Esophagus squamous epithelium (tissue), 5 donors: ENCODE measurements at places on chromosomes 11 and 22.

DNA sequence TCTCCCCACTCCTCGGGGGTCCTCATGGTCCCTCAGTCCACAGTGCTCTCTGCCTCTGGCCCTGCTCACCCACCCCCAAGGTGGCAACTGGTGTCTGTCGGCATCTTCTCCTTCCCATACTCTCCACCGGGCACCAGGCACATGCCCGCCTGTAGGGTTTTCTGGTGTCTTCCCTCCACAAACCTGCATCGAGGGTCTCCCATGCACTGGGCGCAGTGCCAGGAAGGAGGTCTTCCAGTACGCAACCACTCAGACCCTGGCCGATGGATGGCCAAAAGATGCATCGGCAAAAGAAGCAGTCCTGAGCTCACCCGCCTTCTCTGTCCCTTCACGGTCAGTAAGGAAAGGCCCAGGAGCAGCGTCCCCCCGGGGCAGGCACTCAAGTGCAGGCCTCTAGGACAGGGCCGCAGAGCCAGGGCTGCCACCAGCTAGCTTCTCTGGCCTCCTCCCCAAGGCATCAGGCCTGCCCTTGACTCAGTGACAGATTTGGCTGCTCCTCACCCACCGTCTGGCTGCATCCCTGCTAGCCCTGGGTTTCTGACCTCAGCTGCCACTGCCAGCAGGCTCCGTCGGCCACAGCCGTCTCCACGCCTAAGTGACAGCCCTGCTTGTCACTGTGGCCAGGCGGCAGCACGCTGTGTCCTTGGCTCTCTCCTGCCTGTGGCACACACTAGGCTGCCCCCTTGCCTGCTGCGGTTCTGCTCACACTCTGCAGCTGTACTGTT, 32.1 kb upstream of the IGSF9B start:
- DNase-seq: no peak

DNA sequence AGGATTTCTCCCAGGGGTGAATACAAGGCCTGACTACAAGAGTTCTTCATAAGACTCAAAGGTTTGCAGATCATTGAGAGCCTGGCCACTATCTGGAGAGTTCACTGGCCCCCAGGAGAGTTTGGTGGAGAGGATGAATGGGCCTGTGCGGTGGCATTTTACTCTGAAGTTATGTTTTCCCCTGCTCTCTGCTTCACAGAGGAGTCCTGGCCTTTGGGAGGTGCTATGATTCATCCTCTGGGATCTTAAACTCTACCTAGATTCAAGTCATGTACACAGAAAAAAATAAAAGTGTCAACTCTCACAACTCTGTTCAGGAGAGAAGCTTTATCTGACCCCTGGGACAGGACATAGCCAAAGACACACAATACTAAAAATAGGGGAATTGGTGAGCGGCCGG, 159.1 kb upstream of the CARD18 start:
- no peak for DNase-seq

- no peak for DNase-seq
Observed at GRCh38 chr22:46803031-46803880, 40.8 kb downstream of the TBC1D22A start.

GRCh38 chr22:26565181-26565580, 24.8 kb downstream of the TPST2 start:
- DNase-seq: no peak

DNA sequence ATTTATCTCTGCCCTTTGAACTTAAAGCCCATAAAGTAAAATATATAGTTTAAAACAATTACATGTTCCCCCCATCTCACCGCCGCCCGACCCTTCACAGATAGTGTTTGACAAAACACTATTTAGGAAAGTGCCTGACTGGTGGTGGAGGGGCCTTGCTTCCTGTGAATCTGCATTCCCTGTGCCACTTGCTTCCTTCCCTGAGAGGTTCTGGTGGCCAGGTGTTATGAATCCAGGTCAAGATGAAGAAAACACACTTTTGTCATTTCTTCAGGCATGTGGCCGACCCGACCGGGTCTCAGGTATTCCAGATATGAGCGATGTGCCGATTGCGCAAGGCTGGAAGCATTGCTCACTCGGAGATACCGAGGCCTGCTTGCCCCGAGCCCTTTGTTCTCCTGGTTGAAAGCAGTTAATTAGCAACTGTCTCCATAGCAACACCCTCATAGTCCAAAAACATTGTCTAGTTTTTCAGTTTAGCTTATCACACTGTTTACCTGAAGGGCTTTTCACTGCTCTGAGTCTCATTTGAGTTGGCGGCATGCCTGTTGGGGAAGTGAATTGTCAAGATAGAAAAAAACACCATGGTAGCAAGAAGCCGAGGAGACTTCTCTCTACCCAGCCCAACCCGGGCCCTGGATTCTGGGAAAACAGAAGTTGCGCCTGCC, 128.3 kb downstream of the TEAD1 start:
- DNase-seq: no peak

DNA sequence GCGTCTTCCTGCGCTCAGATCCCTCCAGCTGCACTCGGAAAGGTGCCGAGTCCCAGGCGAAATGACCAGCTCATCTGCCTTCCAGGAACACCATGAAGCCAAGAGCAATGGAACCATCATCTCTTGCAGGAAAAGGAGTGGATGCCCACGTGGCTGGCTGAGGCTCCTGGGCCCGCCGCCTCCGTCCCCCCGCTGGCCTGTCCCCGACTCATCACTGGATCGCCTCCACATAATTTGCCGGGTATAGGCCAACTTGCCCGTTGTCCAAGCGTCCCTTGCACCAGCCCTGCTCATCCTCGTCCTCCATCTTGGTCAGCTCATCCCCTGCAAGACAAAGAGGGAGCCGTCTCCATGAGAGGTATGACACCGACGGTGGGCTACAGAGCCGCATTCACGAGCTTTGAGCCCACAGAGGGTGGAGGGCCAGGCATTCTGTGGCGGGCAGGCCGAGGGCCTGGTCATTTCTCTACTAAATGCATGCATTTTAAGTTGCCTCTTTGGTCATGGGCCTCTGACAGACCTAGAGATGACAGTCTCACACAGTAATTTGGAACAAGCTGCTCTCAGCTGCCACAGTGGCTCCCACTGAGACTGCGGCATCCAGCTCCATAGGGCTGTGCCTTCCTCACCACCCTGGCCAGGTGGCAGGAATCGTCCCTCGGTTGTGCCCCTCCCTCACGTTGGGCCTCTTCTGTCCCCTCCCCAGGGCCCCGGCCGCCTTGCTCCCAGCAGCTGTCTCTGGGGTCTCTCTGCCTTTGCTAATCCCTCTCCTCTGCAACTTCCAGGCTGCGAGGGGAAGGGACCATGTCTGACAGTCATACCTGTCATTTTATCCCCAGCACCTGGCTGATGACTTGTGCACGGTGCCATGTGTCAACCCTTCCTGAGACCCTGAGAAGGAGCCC, 14.3 kb upstream of the ARFGAP3 start:
- DNase-seq: no peak

DNA sequence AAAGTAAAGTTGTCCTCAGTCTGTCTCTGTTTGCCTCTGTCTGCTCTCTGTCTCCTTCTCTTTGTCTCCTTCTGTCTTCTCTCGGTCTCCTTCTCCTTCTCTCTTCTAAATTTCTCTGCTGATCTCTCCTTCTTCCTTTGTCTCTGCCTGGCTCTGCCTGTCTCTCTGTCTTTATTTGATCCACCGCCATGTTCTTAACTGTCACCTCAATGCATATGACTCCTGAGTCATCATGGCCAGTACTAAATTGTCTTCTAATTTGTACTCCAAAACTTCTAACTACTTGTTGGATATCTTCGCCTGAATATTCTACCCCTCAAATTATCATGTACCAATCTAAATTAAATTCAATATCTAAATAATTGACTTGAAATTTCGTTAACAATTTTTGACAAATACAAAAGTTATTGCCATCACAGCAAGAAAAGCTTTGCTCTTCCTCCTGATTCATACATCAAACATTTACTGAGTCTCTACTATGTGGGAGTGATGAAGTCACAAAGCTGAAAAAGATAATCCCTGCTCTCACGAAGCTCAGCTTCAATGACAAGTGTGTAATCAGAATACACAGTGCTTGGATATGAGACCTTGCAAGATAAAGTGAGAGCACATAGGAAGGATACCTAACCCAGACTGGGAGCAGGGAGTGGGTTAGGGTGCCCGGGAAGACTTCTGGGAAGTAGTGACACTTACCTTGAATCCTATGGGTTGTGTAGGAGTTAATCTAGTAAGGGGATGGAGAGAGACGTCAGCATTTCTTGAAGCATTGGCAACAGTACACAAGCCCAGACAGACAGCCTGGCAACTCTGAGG, 193.0 kb downstream of the MAML2 start:
- DNase-seq: no peak

DNA sequence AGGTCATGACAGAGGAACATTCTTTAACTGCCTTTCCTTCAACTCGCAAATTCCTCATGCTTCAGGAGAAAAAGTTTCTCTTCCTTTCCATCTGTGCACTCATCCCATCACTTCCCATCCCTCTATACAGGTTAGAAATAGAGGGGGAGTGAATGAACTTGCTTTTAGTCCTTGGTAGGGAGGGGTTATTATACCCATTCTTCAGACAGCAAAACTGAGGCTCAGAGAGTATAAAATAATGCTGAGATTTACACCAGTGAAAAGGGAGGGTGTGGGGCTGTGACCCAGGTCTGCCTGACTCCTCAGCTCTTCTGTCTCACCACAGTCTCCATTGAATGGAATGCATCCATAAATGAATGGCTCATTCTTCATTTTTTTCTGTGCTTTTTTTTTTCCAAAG, 109.4 kb upstream of the RCN1 start:
- no peak for DNase-seq

DNA sequence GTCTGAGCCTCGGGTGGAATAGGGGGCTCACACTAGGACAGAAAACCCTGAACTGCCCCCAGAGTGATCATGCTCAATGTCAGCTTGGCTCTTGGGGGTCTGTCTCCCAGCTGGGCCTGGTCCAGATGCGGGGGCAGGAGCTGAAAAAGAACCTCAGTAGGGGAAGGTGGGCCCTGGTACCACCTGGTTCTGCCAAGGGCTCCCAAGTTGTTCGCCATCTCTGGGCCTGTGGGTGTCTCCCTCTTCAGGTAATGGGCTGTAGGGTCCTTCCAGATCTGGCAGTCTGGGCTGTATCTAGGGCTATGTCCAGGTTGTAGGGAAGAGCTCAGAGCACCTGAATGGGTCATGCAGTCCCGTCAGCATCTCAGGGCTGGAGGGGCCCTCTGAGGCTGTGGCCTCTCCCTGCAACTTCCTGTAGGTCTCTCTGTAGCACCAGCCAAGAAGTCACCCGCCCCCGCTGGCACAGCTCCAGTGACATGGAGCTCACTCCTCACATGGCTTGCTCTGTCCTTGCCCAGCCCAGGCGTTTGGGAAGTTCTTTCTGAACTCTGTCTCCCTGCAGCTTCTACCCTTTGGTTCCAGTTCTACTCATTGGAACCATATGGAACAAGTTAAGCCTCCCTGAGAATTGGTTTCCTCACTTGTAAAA, 33.0 kb upstream of the SOX10 start:
- DNase-seq: no peak

GRCh38 chr22:28999510-28999909, 62.1 kb downstream of the C22orf31 start:
- DNase-seq: no peak

GRCh38 chr11:130094614-130095013, 24.9 kb downstream of the APLP2 start:
- DNase-seq: no peak

DNA sequence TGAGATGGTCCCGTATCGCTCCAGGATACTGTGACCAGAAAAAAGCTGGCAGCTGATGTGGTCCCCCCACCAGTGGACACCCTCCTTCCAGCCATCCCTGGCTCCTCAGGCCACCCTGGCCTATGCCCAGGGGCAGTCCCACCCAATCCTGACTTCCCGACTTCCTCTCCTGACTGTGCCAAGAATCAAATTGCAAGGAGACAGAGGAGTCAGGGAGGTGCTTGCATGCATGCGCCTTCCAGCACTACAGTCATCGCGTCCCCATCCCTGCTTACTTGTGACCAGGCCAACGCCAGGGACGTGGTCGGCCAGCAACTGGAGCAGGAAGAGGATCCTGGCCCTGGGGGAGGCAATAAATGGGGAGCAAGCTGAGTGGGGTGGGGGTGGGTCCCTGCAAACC, 3.6 kb upstream of the FREY1 start:
- no peak for DNase-seq

GRCh38 chr22:28903729-28904128, 20.4 kb downstream of the ZNRF3 start:
- no peak for DNase-seq

- no peak for DNase-seq
Observed at GRCh38 chr11:76791861-76792260, 8.7 kb downstream of the TSKU start.

- DNase-seq: no peak
Observed at GRCh38 chr22:50009765-50010675, 2.5 kb downstream of the IL17REL start.

DNA sequence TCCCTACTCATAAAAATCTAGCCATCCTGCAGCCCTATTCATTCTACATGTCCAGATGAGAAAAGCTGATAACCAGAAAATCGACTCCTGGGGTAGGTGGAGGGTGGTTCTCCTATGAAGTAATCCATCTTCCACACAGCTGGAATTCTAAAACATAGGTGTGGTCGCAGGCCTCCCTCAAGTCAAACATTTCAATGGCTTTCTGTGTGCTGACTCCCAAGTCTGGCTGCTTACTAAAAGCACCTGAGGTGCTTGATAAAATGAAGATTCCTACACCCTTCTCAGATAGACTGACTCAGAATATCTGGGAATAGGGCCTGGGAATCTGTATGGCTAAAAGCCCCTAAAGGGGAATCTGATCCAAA, 26.1 kb downstream of the IRAG1 start:
- no peak for DNase-seq

DNA sequence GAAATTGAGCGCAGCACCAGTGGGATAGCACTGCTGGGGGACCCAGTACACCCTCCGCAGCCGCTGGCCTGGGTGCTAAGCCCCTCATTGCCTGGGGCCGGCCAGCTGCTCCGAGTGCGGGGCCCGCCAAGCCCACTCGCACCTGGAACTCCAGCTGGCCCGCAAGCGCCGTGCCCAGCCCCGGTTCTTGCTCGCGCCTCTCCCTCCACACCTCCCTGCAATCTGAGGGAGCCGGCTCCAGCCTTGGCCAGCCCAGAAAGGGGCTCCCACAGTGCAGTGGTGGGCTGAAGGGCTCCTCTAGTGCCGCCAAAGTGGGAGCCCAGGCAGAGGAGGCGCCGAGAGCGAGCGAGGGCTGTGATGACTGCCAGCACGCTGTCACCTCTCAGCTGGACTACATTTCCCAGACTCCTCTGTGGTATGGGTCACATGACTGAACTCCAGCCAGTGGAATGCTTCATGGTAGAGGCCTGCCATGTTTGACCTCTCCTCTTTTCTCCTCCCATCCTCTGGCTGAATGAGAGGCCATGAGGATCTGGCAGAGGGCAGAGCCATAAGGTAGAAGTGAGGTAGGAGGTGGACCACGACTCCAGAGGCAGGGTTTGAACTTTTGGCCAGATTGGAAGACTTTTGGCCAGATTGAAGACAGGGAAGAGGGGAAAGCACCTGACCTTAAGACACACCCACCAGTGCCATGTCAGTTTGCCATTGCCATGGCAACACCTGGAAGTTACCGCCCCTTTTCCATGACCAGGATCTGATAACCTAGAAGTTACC, 6.2 kb downstream of the MRGPRD start:
- no peak for DNase-seq

GRCh38 chr11:63558459-63559157, 4.6 kb downstream of the PLAAT2 start:
- DNase-seq: no peak
